ENCODE measurements at places on chromosomes 3 and 15.

GRCh38 chr15:66038387-66039116 is 169.3 kb downstream of the RAB11A start:
- DNase-seq, result no peak

- no peak for DNase-seq
These were observed 30.8 kb downstream of the CCDC80 start for GRCh38 chr3:112610121-112610520.

- DNase-seq, result peak; percentile 42
These were observed 28.5 kb upstream of the CMSS1 start for GRCh38 chr3:99789011-99789721.

GRCh38 chr3:188908002-188908850 is 263.5 kb upstream of the TPRG1 start:
- no peak for DNase-seq

- no peak for DNase-seq
These were observed 43.5 kb downstream of the PHC3 start for GRCh38 chr3:170137986-170138385.

DNA sequence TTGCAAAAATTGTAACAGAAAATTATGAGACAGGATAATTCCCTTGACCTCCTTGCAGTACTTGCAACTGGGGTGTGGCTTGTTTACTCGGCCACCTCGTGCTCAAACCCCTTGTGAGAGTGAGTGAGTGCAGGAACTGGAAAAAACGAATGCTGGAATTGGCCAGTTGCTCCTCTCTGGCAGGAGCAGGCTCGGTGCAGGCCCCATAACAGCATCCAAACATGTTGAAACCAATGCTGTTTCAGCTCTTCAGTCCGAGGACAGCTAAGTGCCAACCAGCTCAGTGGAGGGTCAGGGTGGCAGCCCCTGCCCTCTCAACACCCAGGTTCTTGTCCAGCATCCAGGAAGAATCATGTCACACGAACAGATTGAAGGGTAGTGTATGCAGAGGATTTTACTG is 36.9 kb downstream of the METTL6 start:
- no peak for DNase-seq

GRCh38 chr3:64209866-64210621 is 15.2 kb downstream of the PRICKLE2 start:
- peak; percentile 81 for DNase-seq

- DNase-seq, result no peak
These were observed 44.9 kb upstream of the LRRFIP2 start for GRCh38 chr3:37219266-37219665.

DNA sequence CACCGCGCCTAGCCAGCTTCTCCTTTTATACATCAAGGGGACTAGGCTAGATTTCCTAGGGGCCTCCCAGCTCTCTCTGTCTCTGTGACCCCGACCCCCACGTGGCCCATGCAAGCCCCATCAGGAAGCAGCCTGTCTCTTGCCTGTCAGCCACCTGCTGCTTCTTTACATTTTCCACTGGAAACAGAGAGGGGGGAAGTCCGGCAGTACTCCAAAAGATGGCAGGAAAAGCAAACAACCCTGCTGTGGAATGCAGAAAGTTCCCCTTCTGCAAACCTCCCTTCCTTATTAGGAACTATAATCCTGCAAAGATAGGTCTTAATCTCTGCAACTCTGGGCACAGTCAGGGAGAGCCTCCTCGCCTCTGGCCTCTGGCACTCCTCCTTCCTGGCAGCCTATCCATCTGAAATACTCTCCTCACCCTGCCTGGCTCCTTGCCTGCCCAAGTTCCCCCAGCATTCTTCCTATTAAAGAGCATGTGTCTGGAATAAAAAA is 47.4 kb upstream of the HACD2 start:
- peak; percentile 65 for DNase-seq

DNA sequence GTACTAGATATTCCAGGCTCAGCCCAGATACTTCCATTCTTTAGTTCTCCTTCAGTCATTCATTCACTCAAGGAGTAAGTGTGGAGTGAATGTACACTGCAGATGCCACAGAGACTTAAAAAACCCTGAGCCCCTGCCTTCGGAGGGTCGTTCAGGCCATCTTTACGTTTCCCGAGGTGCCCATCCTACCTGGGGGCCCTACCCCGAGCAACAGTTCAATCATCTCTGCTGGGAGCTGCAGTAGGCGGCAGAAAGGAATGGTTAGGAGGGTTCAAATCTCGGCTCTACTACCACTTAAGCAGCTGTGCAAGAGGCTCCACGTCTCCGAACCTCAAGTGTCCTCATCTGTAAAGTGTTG is 613 bp downstream of the SEC13 start:
- no peak for DNase-seq

DNA sequence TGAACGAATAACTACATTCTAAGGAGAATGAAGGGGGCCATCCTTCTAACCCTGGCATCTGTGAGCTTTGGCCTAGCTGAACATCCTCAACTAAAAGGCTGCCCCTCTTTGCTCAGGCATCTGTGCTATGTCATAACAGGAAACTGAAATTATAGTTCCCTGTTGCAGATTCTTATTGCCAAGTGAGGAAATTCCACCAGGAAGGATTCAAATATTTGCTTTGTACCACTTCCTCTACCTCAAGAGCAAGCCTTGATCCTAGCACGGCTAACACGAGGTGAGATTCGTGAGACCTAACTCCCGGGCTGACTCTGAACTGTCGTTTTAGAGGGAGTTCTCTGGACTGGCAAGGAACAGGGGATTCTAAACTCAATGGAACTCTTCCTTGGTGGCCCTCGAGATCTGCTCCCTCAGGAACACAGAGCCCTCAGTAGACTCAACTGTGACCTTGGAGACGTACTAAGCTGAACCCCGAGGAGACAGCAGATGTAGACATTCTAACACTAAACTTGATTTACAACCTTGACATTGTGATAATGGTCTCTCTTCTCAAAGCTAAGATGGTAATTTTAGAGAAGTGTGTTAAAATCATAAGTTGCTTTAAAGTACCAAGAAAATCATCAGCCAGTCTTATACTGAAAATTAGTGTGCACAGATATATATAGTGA is 4.2 kb downstream of the SPG21 start:
- DNase-seq, result no peak
